ENCODE measurements at places on chromosomes 1 and 21. TPM values are rescaled to one million over a fixed set of nuclear protein-coding genes. Genes with fewer than 3 reads are reported as not detected.

C1orf94 gene
- polyA plus RNA-seq, result not detected

PDE4B gene
- 1.3 TPM for polyA plus RNA-seq

ADAM30 gene
- not detected for polyA plus RNA-seq

HTR6 gene
- polyA plus RNA-seq, result not detected

ZNF692 gene
- 25.3 TPM for polyA plus RNA-seq

SON gene
- polyA plus RNA-seq, result 45.7 TPM

BGLAP gene
- polyA plus RNA-seq, result 2.8 TPM

CLIC4 gene
- polyA plus RNA-seq, result 20.4 TPM

All from adipose tissue (tissue), 3 donors.